ENCODE measurements at places on chromosomes 2 and 18.

GRCh38 chr2:149692961-149693396, 105.4 kb upstream of the MMADHC start:
- no peak for DNase-seq

GRCh38 chr2:32838949-32839348, 107.8 kb upstream of the LTBP1 start:
- DNase-seq = no peak

DNA sequence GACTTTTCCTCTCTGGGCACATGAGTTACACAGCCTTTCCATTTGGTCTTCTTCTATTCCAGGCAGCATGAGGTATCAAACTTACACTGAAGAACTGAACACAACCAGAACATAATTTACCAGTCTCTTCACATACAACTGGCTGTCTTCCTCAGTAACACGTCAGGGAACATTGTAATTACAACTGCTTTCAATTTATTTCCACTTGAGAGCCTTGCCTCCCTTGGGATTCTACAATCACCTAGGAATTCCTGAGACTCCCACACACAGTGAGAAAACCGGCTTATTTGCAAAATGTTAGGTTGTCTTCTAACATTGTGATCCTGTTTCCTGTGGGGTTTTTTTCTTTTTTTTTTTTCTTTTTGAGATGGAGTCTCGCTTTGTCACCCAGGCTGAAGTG, 149.9 kb downstream of the TMX3 start:
- DNase-seq = no peak

DNA sequence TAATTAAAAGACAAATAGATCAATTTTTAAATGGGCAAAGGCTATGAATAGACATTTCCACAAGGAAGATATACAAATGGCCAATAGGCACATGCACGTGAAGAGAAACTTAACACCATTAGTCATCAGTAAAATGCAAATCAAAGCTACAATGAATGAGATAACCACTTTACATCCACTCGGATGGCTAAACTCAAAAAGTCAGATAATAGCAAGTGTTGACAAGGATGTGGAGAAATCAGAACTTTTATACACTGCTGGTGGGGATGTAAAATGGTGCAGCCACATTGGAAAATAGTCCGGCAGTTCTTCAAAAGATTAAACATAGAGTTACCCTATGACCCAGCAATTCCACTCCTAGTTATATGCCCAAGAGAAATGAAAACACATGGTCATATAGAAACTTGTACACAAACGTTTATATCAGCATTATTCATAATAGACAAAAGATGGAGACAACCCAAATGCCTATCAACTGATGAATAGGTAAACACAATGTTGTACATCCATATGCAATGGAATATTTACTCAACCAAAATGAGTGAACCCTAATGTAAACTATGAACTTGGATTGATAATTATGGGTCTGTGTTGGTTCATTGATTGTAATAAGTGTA, 51.1 kb downstream of the SMAD7 start:
- no peak for DNase-seq

Data from stimulated activated CD4-positive, alpha-beta T cell treated with anti-CD3 and anti-CD28 coated beads, Interleukin-4, amount 100 ng/mL, for 4 hours (primary cell).